ENCODE measurements at places on chromosomes 2 and 18.

GRCh38 chr18:10029711-10030110 lies 115.9 kb downstream of the VAPA start:
- DNase-seq, result no peak

DNA sequence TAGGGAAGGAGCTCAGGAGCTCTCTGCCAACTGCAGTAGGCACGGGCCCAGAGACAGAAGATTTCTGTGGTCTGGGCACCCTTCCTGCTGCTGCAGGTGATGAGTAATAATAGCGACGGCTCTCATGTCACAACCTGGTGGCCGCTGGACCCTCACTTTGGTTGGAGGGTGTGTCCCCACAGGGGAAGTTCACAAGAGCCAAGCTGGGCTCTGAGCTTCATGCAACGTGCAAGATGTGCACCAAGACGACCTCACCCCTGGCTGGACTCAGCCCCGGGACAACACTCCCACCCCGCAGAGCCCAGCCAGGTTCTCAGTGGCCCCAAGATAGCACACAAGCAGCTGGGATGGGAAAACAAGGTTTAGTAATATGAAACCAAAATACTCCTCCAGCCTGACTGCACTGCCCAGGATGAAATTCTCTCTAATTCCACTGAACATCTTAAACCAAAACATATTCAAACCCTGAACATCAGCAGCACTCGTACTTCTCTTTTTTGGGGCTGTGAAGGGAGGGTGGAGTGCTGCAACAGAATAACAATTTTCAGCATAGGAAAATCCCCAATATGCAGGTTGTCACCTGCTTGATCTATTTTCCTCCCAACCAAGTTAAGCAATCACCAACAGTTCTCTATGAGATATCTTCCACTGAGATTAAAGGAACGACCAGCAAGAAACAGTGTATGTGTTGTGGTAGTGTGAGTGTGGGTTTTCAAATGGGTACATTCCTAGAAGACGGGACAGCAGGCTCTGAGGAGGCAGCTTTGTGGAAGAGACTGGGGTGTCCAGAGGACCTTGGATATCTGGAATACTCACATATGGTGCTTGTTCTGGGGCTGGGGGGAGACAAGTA lies 26.5 kb downstream of the BCL2 start:
- peak; percentile 64 for DNase-seq

DNA sequence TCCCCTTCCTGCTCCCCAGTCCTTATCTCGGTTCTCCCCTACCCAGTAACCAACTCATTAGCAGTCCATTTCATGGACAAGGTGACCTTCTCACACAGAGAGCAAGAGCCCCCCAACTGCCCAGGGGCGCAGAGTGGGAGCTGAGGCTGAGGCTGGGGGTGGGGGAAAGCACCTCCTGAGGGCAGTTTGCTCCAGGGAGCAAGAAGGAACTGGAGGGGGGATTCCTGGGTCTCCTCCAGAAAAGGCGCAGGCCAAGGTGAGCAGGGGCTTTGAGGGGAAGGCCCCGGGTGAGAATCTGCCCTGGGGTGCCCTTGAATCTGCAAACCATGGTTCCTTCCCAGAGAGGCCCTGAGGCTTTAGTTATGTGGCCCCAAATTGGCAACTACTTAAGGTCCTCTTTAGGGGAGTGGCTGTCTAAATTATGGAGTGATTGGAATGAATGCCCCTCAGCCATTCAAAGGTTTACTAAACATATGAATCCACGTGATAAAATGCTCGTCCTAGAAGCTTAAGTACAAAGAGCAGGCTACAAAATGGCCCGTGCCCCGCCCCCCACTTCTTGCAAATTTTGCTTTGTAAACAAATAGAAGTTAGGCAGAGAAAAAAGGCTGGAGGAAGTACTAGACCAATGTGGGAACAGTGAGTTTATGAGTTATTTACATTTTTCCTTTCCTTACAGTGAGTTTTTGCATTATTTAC lies 123.5 kb upstream of the HS6ST1 start:
- DNase-seq, result no peak

GRCh38 chr2:235264121-235264493 lies 229.7 kb upstream of the AGAP1 start:
- DNase-seq, result no peak

DNA sequence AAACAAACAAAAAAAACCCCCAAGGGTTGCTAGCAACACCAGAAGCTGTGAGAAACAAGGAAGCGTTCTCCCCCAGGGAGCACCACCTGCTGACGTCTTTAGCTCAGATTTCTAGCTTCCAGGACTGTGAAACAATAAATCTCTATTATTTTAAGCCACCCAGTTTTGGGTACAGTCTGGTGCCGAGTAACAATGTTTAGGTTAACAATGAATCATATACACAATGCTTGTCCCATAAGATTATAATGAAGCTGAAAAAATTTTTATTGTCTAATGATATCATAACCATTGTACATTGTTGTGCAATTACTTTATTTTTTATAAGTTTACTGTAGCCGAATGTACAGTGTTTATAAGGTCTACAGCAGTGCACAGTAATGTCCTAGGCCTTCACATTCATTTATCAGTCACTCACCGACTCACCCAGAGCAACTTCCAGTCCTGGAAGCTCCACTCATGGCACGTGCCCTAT lies 72.1 kb upstream of the CAB39 start:
- no peak for DNase-seq

GRCh38 chr18:75087119-75088020 lies 121.6 kb downstream of the PTGR3 start:
- no peak for DNase-seq

DNA sequence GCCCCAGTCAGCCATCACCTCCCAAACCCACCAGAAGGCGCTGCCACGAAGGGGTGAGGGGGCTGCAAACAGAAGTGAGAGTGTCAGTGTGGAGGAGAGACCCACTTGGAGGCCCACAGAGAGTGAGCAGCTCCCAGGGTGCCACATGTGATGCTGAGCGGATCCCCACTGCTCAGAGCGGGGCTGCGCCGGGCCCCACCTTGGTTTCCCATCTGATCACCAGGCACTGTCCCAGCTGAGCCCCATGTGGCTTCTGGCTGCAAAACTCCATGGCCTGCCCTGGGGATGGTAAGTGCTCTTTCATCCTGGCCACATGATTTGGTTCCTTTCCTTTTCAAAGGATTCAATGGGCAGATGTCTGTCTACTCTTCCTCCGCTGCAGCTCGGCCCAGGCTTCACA lies 23.8 kb downstream of the SNORC start:
- no peak for DNase-seq

DNA sequence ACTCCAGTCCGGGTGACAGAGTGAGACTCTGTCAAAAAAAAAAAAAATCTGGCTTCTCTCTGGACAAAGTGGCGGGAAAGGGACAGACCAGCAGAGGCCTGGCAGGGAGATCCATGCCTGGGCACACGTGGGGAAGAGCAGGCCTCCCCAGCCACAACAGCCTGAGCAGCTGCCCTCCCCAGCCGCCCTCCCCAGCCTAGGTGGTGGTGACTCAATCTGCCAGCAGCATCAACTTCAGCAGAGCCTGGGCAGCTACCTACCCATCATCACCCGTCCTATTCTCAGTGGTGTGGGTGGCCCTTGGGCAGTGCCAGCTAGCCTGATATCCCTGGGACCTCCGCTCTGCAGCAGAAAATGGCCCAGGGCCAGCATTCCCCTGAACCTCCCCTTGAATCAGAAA lies 612.4 kb downstream of the FBXO15 start:
- no peak for DNase-seq

GRCh38 chr2:3872451-3872850 lies 169.1 kb downstream of the DCDC2C start:
- no peak for DNase-seq

DNA sequence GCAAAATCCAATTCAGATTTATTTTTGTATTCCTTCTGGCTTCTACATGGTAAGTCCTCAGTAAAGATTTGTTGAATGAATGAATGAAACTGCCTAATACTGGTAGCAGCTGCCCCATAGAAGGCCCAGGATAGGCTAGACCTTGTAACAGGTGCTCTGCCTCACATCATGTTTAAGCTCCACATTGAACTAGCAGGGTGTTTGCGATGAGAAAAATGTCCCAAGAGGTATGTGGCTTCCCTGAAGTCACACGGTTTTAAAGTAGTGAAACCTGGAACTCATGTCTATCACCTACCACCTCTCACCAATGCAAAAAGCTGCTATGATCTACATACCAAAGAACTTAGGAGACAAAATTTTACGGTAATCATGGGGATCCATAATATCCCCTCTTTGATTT lies 765 bp upstream of the LHCGR start:
- DNase-seq, result no peak

GRCh38 chr18:78140294-78140693 lies 839.3 kb upstream of the SALL3 start:
- DNase-seq, result no peak

GRCh38 chr2:28895189-28895893 lies 874 bp downstream of the WDR43 start:
- peak; percentile 82 for DNase-seq

DNA sequence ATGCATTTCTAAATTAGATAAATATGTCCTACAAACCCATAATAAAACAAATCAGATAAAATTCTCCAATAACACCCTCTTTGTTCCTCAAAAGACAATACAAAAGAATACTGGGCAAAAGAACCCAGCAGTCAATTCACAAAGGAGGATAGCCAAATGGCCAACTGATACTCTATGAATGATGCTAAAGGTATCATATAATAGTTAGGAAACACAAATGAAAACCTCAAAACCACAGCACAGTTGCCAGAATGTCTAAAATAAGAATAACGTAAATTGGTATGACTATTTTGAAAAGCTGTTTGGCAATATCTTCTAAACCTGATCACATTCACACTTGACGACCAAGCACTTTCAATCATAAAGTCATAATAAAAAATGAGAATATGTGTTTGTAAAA lies 315.4 kb downstream of the CDH7 start:
- no peak for DNase-seq

DNA sequence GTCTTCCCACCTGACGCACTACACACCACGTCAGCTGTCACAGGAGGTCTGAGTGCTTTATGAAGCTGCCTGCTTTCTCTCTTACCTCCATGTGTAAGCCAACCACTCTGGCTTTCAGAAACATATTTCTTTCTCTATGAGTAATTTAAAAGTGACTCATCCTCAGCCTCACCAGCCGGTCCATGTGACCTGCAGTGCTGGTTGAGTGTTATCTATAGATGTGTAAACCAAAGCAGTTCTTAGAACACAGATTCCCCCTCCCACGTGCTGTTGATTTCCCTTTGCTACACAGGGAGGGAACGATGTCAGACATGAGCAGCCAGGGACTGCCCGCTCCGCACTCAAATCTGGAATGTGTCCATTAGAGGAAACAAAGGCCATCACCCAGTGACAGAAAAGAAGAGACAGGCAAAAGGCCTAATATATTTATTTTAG lies 157.8 kb downstream of the BCL2 start:
- peak; percentile 75 for DNase-seq

DNA sequence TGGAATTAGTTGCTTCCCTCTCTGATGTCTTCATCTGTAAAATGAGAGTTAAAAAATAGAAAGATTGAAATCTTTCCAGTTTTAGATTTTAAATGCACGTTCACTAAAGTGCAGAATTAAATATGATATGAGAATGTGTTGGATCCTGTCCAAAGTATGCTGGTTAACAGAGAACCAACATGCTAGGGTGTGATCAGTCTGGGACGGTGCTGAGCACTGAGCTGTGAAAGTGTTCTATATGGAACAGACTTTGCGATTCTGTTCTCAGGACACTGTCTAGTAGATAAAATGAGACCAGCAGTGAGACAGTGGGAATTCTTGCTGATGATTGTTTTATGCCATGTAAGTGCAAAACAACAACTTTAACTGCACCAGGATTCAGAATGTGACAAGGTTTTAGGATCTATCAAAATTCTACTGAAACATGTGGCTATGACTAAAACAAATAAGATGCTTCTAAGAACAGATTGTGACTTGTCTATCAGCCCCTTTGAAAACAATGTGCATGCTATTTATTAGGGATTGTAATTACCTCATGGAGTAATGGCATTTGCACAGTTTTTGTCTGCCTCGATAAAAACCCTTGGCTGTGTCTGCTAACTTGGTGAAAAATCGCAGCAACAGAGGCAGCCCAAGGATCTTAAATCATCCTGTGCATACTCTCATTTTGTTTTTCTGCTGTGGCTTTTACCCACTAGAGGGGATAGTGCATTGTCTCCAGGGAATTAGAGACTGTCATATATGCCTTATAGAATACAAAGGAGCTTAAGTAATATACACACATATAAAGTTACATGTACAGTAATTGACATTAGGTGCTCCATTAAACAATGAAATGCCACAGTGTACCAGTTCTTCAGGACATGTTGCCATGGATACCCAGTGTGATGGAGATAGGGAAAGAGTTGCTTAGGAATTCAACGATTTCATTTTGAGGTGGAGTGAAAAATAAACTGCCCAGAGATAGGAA lies 55.1 kb downstream of the MAP3K20 start:
- no peak for DNase-seq

DNA sequence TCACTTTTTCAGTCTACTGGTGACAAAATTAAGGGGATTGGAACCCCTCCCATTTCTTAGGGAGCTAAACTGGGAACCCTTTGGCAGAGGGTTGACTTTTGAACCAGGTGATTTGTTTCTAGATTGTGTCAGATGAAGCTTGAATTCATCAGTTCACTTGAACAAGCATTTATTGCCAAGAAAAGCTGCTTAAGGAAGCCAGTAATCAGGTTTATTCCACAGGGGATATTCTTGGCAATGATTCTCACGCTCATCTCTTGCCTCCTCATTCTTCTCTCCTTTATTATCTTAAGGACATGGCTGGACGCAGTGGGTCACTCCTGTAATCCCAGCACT lies 101.0 kb downstream of the ALPK2 start:
- DNase-seq, result no peak

GRCh38 chr2:100919316-100919715 lies 82.8 kb upstream of the RPL31 start:
- peak; percentile 74 for DNase-seq

- DNase-seq, result peak; percentile 87
Measured at GRCh38 chr2:181304011-181304844, 153.0 kb upstream of the ITGA4 start.

DNA sequence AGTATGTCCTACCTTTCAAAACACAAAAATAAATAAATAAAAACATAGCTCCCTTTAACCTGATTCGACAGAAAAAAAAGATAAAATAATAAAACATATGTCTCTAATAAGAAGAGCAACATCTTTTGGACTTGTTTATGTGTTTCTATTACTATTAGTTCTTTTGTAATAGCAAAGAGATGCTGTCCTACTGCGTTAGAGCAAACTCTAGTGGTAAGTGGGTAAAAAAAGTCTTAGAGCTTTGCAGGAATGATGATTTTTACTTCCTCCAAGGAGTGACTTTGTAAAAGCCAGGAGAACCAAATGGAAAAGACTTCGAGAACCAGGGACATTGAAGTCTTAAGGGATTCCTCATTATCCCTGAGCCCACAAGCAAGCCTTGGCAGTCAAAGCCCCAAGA lies 450.1 kb downstream of the METTL4 start:
- DNase-seq, result no peak

GRCh38 chr2:214989187-214989586 lies 149.2 kb downstream of the ABCA12 start:
- no peak for DNase-seq

DNA sequence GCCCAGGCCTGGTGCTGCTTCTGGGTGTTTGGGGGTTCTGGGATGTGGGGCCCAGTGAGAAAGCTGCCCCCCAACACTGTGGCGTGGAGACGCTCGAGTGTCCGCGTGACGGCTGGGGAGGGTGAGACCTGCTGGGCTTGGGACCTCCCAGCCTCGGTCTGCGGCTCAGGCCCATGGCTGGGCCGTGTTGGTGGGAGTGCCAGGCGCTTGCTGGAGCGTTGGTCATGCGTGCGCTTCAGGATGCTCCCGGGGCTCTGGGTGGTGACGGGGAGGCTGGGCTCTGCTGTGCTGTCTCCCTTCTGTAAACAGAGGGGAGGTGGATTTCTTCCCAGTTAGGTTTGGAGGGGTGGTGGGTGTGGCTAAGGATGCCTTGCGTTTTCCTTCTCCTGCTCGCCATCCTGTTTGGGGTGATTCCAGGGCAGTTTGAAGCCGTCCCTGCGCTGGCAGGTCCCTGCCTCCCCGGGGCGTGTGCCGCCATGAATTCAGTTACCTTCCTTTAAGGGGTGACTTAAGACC lies 606 bp downstream of the GAL3ST2 start:
- no peak for DNase-seq

Data from Karpas-422 (cell line).